ENCODE measurements at places on chromosomes 13 and 19.

- DNase-seq = no peak
Observed at GRCh38 chr13:99978799-99979452, 2.7 kb upstream of the ZIC2 start.

DNA sequence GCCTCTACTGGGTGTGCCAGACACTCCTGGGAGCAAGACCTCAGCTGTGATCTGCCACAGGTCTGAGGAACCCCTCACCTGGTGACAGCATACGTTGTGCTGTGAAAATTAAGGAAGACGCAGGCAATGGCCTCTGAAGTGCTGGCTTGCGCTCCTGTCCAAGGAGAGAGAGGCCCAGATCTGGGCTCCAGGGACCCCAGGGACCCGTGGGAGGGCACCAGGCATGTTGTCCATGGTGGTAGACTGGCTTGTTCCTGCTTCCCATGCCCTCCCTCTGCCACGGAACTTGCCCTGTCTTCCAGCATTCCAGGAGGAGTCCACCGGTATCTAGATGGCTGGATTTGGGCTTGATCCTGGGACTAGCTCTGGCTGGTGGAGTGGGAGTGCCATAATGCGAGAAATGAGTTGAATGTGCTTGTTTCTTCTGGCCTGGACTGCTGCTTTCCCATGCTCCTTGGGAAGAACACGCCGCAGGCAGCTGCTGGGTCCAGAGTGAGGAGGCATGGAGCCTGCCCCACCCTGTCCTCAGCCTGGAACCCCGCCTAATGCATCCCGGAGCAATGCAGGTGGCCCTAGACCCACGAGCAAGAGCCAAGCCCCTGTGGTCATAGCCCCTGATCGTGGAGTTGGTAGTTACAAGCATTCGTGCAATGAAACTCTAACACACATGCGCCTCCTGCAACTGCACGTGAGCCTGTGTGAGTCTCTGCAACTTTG, 190.2 kb downstream of the TEX29 start:
- DNase-seq = no peak

- no peak for DNase-seq
Observed at GRCh38 chr13:72648513-72649065, 78.8 kb downstream of the MZT1 start.

- no peak for DNase-seq
Observed at GRCh38 chr19:18899624-18900560, 3.9 kb upstream of the CERS1 start.

DNA sequence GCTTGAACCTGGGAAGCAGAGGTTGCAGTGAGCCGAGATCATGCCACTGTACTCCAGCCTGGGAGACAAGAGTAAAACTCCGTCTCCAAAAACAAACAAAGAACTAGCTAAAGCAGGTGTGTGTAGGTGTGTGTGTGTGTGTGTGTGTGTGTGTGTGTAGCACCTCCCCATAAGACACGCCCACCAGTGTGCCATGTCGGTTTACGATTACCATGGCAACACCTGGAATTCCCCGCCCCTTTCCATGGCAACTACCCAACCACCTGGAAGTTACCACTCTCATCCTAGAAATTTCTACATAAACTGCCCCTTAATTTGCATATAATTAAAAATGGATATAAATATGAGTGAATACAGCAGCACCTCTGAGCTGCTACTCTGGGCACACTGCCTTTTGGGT, 80.9 kb upstream of the ADGRE5 start:
- no peak for DNase-seq

DNA sequence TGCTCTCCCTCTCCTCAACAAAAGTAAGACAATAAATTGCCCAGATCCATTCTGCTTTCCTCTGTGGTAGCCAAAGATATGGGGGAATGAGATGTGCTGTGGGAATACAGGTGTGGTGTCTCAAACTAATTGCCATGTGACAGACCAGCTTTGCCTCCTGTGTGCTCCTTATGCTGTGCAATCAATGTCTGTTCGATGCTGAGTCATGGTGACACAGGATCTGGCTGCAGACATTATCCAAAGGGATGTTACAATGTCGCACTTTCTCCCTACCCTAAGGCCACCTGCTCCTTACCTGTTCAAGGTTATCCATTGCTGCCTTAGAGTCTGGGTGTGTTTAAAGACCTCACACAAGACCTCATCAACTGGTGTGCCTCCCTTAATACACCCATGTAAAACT, 32.5 kb downstream of the FGF14 start:
- DNase-seq = no peak

DNA sequence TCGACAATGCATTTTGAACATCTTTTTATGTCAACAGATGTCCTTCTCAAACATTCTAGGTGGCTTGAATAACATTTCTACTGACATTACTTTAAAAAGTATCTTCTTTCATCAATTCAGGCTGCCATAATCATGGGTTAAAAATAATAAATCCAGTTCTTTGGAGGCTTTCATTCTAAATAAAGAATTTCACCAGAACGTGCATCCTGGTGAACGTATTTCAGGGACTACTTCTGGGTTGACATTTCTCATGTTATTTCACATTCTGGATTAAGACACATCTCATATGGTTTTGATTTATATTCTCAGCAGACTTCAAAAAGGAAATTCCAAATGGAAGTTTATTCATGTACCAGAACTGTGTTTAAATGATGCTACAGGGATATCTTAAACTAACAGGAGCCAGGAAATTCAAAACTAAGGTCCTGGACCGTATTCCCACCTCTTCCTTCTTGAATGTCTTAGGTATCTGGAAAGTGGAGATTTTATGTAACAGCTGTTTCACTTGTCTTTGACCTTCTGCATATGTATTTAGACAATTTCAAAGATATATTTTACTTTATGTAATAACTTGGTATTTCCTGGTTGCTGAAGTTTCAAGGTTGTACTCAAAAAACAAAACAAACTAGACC, 107.2 kb downstream of the STARD13 start:
- DNase-seq = no peak

DNA sequence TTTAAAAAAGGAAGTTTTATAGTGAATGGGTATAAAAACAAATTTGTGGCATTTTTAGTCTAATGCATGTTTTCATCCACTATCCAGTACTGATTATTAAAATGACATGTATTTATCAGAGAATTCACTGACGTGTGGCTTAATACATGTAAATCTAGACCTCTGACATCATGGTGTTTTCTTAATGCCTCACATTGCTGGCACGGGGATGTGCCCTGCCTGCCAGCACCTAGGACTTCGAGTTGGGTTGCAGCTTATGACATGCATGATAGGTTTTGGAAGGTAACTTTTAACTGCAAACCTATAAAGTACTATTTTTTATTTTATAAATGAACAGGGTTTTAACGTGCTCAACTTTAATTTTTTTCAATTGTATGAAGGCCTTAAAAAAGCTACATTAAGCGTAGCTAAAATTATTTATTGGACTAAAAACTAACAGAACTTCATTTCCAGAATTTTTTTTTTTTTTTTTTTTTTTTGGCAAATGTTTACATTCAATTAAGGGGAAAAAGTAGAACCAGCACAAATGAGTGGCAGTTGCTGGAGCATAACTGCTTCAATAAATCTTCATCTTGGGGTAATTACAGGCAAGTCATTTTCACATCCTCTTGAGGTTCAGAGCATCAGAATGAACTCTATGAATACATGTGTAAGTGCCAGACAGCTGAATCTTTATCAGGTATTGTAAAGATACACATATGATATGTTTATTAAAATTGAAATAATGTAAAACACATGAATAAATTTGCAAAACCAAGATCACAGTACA, 16.3 kb downstream of the METTL21C start:
- no peak for DNase-seq

Data from activated CD4-positive, alpha-beta memory T cell treated with anti-CD3 and anti-CD28 coated beads, Interleukin-2, amount 10 ng/mL, durations not matched to agents 7 days and 5 days (primary cell).